ENCODE measurements at places on chromosomes 1 and 21.

DNA sequence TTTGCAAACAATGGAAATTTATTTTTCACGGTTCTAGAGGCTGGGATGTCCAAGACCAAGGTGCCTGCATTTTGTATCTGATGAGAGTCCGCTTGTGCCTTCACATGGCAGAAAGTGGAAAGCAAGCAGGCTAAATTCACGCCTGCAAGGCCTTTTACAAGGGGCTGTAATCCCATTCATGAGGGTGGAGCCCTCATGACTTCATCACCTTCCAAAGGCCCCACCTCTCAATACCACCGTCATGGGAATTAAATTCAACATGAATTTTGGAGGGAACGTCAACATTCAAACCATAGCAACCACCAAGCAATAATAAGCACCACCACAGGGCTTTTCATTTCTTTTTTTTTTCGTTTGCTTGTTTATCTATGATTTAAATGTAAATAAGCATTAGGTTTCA, 115.3 kb downstream of the C1orf21 start:
- DNase-seq: no peak

DNA sequence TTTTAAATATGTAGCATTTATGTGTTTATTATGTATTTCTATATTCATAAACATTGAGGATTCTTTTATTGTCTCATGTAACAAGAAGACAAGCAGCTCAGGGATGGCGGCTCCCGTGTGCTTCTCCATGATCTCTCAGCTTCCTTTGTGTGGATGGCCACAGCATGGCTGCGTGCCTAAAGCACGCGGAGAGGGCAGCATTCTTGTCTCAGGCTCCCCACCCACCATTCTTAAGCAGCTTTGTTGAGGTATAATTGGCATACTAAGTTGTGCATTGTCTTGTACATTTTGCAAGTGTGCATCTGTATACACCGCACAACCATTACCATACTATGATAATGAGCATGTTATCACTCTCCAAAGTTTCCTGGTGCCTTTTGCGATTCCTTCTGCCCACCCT, 81.6 kb downstream of the CAMTA1 start:
- DNase-seq: no peak

- DNase-seq: peak; percentile 70
Observed at GRCh38 chr1:205438213-205439158, 16.6 kb upstream of the LEMD1 start.

DNA sequence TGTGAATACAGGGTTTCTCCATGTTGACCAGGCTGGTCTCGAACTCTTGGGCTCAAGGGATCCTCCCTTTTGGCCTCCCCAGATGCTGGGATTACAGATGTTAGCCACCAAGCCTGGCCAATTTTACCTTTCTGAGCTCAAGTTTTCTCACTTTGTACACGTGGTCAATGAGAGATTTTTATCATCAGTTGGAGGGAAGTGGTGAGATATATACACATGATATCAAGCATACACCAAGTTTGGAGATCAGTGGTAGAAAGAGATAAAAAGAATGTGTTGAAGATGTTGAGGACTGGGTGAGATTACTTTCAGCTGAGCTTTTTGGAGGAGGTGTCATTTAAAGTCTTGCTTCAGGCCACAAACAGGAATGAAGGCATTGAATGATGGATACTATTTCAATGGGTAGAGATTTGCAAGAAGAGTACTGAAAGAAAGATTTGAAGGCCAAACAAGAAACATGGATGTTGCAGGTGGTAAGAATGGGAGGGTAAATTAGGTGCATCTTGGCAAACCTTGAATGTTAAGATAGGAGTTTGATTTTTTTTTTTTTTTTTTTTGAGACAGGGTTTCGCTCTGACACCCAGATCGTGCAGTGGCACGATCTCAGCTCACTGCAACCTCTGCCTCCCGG, 3.0 kb upstream of the SESN2 start:
- peak; percentile 62 for DNase-seq

- DNase-seq: no peak
Observed at GRCh38 chr1:178573330-178573729, 60.4 kb downstream of the TEX35 start.

DNA sequence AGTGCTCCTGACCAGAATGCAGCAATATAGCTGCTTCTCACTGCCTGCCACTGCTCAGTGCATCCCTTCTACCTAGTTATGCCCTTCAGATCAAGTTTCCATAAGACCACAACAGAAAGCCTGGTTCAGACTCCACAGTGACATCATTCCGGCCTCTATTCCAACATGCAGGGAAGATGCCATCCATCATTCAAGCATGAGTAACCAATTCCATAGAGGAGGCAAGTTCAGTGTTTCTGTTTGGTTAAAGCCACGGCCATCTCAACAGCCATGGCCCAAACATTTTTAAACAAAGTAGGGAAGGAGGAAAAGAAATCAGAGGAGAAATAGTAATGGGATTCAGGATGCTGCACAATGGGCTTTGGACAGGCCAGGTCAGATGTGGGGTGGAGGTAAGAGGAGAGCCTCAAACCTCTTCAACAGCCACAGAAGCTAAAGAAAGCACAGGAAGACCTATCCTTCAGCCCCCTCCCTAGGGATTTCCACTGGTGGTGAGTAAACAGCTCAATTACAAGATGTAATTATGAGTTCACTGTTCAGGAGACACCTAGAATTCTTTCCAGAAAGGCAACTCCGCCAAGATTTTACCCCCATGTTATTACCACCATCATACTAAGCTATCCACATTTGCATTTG, 484.9 kb downstream of the SETD4 start:
- no peak for DNase-seq

- DNase-seq: no peak
Observed at GRCh38 chr1:25460020-25460419, 29.3 kb downstream of the MACO1 start.

GRCh38 chr1:47931395-47931794, 65.8 kb downstream of the TRABD2B start:
- peak; percentile 15 for DNase-seq

DNA sequence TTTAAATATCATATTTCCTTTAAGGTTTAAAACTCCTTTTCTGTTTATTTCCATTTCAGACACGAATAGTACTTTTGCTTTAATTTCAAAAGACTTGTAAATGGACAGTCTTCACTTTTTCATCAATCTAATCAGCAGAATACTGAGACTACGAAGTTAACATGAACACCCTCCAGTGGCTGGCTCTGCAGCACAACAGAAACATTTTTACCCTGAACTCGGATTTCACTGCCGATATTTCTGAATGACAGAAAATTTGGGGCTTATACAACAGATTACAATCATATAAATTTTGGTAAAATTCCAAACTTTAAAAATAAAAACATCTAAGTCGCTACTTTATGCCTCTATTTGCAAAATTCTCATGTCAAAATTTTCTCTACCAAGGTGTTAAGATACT, 86.2 kb downstream of the AKT3 start:
- no peak for DNase-seq

- DNase-seq: no peak
Observed at GRCh38 chr21:36208326-36209013, 51.8 kb downstream of the DOP1B start.

GRCh38 chr1:23184212-23184934, 15.7 kb upstream of the LUZP1 start:
- DNase-seq: peak; percentile 76

DNA sequence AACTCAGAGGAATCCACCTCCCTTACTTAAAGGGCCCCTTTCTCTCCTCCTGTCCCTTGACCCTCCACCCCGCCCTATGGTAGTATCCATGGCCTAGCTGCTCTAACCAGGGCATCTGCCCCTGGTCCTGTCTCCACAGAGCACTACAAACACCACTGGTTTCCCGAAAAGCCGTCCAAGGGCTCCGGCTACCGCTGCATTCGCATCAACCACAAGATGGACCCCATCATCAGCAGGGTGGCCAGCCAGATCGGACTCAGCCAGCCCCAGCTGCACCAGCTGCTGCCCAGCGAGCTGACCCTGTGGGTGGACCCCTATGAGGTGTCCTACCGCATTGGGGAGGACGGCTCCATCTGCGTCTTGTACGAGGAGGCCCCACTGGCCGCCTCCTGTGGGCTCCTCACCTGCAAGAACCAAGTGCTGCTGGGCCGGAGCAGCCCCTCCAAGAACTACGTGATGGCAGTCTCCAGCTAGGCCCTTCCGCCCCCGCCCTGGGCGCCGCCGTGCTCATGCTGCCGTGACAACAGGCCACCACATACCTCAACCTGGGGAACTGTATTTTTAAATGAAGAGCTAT, 1.7 kb downstream of the BTG2 start:
- no peak for DNase-seq

- DNase-seq: no peak
Observed at GRCh38 chr1:54937469-54937868, 43.0 kb upstream of the TMEM61 start.

GRCh38 chr1:189958756-189959155, 518.9 kb downstream of the BRINP3 start:
- no peak for DNase-seq

DNA sequence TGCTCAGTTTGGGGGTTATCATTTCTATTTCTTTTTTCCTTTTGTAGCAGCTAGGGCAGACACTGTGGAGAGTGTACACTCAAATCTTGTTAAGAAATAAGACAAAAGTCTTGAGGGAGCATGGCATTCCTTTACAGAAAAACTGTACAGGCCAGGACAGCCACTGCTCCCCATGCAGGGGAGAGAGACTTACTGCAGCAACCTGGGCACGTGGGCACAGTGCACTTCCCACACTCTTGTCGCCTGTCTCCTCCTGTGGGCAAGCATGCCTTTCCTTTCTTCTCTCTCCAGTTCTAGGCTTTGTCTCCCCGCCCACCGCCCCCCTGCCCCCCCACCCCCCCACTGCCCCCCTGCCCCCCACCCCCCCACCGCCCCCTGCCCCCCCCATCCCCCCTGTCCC, 51.9 kb downstream of the PHC2 start:
- DNase-seq: peak; percentile 35

- DNase-seq: no peak
Observed at GRCh38 chr1:35560256-35561225, 2.9 kb downstream of the NCDN start.

GRCh38 chr1:61561666-61562065, 163.3 kb downstream of the TM2D1 start:
- no peak for DNase-seq

- no peak for DNase-seq
Observed at GRCh38 chr1:181643631-181644030, 160.3 kb downstream of the CACNA1E start.

GRCh38 chr1:154167461-154167860, 12.6 kb upstream of the NUP210L start:
- DNase-seq: no peak

GRCh38 chr1:47214549-47214948, 17.5 kb downstream of the TAL1 start:
- DNase-seq: peak; percentile 48

DNA sequence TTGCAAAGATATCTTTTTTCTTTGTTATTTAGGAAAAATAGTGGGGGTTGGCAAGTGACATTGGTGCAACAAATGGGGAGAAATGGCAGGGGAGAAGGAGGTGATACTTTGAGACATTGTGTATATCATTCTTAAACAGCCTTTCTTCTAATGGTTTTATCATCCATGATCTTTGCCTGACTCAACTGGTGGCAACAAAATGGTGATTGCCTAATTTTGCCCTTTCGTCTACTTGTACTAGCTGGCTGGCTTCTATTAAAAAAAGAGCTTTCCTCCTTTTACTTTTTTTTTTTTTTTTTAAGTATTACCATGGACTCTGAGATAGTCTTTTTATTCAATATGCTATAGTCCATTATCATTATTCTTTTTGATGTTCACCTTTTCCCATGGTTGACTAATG, 27.7 kb downstream of the DESI2 start:
- peak; percentile 17 for DNase-seq

GRCh38 chr21:37060296-37060695, 12.6 kb downstream of the PIGP start:
- DNase-seq: no peak

GRCh38 chr1:113244112-113244820, 146.0 kb upstream of the MAGI3 start:
- no peak for DNase-seq

DNA sequence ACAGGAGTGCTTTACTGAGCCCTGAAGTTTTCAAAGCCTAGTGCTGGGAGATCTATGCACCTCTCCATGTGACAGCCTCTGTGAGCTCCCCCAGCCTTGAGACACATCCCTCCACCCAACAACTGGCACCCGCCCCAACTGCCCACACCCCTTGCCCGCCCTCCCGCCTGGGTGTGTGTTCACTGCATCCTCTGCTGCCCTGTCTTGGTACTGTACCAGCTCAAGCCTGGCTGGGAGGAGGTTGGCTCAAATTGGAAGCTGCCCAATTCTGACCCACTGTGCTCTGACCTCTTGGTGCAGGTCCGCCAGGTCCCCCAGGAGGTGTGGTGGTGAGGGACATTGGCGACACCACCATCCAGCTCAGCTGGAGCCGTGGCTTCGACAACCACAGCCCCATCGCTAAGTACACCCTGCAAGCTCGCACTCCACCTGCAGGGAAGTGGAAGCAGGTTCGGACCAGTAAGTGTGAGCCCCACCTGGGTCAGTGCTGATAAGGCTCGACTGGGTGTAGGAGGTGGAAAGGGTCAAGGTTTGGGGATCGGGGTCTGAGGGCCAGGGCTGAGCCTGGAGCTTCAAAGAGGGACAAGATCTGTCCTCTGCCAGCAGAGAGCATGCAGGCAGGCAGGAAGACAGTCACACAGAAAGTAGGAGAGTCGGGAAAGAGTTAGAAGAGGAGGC, 18.0 kb downstream of the TMEM81 start:
- DNase-seq: peak; percentile 70

Data from hematopoietic multipotent progenitor cell treated with erythropoietin and hydrocortisone succinate and interleukin-3 and kit ligand, for 6 days (in vitro differentiated cells).